ENCODE measurements at places on chromosomes 7 and 10.

DNA sequence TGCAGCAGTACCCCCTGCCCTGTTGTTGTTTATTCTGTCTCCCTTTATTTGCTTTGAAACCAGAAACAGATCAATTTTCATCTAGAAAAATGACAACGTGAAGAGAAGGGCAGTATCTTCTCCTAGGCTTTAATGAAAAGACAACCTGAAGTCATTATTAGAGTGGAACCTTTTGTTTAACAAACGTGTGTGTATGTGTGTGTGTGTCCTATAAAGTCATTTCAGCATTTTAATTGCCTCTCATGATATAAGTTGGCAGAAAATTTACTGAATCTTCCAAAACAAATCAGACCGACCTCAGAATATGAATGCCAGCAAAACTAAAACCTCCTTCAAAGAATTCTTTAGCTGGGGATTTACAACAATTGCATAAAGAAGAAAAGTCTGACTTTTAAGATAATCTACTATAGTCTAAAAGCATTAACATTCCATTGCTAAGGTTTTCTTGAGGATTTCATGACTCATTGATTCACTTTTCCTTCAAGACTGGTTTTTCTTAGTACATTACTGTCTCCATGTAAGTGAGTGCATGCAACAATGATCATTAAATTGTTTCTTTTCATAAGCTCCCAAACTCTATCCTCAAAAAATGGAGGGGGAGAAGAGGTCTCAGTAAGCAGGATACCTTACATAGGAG is 3.2 kb downstream of the GLI3 start:
- no peak for DNase-seq

DNA sequence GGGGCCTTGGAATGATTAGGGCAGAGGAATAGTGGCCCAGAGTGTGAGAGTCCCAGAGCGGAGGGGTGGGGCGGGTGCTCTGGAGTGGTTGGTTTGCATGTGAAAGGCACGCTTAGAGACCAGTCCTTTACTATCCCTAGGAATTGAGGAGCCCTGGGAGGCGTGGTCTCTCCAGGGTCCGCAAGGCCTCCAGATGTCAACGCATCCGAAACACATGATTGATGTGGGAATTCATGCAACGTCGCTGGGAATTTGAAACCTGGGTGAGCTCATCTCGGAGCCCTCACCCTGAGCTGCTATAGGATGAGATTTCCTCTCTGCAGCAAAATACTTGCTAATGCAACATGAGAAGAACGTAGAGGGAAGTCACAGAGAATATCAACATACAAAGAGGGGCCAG is 51.2 kb downstream of the NPTX2 start:
- DNase-seq: no peak

- DNase-seq: no peak
These were observed 167.0 kb downstream of the FANK1 start for GRCh38 chr10:126063353-126063791.

DNA sequence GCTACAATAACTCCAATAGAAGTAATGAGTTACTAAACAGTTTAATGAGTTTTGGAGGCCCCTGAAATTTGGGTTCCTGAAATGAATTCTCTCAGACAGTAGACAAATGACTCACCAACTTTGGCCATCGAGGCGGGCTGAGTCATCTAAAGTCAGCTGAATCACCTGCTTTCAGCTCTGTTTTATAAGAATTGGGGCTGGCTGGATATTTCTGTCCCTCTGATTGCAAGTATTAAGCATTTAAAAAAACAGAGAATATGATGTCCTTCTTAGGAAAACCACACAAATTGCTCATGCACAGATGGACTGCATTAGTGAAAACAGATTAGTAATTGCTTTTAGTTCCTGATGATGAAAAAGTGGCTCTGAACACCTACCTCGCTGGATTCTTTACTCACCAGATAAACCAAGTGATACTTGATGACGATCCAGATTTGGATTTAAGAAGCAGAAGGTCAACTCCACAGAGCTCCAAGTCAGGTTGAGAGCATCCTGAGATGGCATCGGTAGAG is 59.1 kb downstream of the ZNF365 start:
- peak; percentile 4 for DNase-seq

GRCh38 chr7:27113991-27114769 is 11.7 kb upstream of the HOXA2 start:
- no peak for DNase-seq

DNA sequence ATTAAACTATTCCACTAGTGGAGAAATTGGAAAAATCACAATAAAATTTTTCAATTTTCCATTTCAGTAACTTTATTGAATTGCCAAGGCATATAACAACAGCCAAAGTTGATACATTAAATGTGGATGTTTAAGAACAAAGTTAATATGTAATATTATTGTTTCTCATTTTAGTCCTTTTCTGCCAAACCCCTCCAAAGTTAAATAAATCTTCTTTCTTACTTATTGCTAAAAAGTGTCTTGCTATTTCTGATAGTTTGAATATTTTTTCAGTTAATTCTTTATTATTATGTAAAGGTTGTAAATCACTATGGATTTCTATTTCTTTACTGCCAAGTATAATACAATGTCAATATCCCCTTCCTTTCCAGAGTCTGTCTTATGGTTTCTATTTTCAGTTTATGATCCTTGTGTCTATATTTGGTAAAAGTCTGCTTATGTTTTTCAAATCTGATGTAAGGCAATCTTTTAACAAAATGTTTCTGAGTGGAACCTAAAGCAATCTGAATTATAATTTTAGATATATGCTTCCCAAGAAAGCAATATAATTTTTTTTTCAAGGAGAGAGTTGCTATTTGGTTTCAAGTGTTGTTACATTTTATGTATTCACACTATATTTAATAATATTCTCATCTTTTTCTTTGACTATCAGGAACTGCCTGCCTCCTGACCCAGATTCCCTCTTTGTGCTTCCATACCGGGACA is 80.3 kb upstream of the RHOBTB1 start:
- no peak for DNase-seq

GRCh38 chr7:133001727-133002126 is 80.2 kb downstream of the CHCHD3 start:
- no peak for DNase-seq

DNA sequence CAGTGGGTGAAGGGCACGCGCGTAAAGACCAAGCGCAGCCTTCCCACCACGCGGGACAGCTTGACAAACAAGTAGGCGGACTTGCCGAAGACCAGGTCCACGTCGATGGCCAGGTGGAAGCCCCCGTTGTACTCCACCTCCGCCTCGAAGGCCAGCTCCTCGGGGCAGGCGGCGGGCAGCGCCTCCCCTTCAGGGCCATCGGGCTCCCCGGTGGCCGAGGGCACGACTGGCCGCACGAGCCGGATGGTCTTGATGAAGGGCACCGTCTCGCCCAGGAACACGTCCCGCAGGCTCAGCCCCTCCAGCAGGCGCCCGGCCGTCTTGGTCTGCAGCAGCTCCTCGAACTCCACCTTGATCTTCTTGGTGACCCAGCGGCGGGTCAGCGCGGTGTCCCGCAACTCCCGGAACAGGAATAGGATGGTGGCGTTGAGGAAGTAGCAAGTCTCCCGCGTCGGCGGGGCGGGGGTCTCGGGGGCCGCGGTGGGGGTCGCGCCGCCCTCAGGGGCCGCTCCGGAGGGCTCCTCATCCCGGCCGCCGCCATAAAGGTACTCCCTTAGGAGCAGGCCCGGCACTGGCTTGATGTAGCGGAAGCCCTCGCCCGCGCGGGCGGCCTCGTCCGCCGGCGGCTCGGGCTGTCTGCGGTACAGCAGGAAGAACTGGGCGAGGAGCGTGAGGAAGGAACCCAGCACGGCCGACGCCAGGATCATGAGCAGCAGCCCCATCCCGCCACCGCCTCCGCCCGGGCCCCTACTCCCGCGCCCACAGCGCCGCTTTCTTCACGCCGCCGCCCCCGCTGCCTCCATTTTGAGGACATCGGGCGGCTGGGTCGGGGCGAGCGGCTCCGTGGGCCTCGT is 507 bp downstream of the PDZD8 start:
- peak; percentile 11 for DNase-seq

- DNase-seq: no peak
These were observed 23.9 kb downstream of the COL13A1 start for GRCh38 chr10:69825604-69826003.

Measured in activated effector memory CD4-positive, alpha-beta T cell treated with Interleukin-2 at 50 U/mL for 16 hours (primary cell).